Ecto neural progenitor cell (in vitro differentiated cells): ENCODE measurements at places on chromosomes 11 and 22.

DNA sequence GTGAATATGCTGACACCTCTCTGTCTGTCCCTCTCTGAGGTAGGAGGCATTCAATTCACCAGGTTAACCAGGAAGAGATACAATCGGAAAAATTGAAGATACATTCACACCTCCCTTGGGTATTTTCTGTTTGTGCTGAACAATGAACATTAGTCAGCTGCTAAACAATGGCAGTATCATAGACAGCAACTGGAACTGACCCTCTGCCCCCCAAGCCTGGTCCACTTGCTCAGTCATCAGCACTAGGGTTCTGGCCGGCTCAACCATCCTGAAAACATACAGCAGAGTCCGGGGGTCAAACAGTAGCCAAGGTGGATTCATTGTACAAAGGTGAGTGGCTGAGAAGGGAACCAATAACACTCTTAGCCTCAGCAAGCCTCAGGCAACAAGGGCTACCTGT lies 4.0 kb downstream of the NECTIN1 start:
- no peak for DNase-seq

- DNase-seq: no peak
Measured at GRCh38 chr11:62965574-62965973, 19.2 kb downstream of the SLC22A6 start.

- DNase-seq: no peak
Measured at GRCh38 chr22:25728071-25728470, 13.9 kb upstream of the MYO18B start.

GRCh38 chr11:133476570-133477250 lies 55.6 kb downstream of the OPCML start:
- DNase-seq: no peak

GRCh38 chr11:117231842-117232091 lies at the start of gene PCSK7:
PCSK7 (minus strand) TSS chr11:117232073; CDS start chr11:117229844, 2,229 bp downstream.
- no peak for DNase-seq

DNA sequence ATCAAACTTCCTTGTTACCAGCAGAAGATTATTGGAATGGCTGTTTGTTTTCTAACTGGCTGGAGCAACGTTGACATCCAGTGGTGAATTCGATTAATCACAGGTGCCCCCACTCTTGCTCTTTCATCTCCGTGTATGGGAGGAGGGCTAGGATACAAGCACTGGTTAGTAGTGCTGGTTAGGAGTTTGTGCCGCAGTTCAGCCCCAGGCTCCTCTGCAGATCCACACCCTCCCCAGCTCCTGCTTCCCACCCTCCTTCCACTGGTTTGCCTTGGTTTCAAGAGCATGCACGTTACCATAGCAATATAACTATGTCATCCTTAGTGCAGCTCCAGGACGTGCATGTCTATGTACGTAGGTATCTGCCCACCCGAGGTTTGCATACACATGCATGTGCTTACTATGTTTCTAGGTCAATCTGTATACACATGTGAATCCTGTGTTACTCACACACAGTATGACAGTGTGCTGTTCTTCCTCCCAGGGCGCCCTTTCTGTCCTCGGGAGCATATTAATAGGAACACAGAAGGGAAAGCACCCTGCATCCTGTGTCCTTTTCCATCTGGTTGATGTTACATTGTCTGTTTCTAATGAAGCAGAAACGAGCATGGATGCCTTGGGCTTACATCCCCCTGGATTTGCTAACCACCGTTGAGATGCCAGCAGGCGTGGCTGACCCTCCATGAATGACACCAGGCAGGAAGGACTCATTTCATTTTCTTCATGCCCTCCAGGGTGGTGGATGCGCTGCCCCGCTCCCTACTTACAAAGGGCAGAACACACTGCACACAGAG lies 539.3 kb downstream of the OPCML start:
- DNase-seq: no peak

- no peak for DNase-seq
Measured at GRCh38 chr11:107962181-107962580, 33.9 kb downstream of the RAB39A start.

DNA sequence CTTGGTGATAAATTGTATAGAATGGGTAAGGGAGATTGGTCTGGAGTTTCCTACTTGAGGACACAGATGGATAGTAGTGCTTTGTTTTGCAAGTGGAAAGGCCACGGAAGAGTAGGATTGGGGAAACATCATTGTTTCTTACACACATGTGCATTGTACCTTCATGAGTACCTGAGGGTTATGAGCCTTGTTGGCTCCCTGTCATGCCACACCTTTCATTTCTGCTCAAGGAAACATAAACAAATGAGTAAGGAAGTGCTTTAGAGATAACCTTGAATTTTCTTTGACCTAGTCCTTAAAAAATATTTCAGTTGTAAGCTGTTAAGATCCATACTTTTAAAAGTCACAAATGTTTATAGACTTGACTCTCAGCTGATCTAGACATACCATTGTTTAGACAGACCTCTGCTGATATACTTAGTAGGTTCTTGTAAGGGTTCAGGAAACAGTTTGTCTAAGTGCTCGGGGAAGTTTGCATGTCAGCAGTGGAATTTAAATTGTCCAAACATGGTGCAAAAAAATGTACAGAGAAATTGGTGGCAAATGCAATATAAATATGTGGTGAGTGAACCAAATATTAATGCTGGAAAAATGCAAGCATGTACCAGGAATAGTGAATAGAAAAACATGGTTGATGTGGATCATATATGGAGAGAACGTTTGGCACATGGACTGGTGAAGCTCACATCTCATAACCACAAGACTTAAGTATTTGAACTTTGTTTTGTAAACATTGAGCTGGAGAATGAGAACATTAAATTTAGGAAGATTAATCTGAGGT lies 40.9 kb downstream of the GAS2 start:
- DNase-seq: no peak

DNA sequence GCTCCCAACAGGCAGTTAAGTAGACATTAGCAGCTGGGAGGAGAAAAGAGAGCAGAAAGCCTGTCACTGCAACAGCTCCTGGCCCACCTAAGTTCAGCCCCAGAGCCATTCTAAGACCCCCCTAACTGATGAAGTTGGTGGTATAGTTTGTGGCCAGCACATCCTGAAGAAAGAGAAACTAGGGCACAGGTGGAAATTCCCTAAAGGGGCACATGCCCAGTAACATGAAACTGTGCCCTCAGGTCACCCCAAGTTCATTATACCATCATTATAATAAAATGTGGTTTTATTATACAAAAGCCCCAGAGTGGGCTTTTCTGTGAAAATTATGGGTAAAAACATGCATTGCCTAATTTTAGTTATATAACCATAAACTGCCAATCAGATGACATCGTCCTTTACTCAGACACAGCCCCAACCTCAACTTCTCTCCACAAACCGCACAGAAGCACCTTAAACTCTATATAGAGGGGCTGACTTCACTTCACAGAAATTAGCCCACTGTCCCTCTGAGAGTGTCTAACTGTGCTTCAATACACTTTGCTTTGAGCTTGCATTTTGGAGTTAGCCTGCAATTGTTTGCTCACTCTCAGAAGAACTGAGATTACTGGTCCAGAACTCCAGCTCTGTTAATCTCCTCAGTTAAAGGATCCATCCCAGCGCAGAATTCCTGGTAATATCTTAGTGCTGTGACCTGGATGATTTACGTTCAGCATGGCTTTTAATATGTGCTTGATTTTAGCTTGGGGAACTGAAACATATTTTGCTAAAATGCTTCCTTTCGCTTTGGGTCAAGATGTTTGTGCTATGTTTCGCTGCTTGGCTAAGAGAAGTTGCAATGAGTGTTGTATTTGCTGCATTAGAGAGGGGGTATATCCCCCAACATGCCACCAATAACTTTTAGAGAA lies 1.8 kb upstream of the APOL3 start:
- DNase-seq: peak; percentile 7

DNA sequence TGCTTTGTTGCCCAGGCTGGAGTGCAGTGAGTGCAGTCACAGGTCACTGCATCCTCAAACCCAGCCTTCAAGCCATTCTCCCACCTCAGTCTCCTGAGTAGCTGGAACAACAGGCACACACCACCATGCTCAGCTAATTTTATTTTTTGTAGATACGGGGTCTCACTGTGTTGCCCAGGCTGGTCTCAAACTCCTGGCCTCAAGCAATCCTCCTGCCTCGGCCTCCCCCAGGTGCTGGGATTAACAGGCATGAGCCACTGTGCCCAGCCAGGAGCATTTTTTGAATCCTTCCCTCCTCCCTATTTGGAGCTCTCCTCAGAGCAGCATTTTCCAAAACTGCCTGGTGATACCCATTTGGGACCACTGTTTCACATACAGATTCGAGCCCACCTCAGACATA lies 77.2 kb downstream of the NCAPD3 start:
- DNase-seq: no peak

- DNase-seq: no peak
Measured at GRCh38 chr11:132648851-132649250, 883.5 kb downstream of the OPCML start.

GRCh38 chr11:108237058-108237481 lies 14.2 kb downstream of the ATM start:
- DNase-seq: no peak

- DNase-seq: no peak
Measured at GRCh38 chr11:117754030-117754429, 43.0 kb downstream of the DSCAML1 start.

DNA sequence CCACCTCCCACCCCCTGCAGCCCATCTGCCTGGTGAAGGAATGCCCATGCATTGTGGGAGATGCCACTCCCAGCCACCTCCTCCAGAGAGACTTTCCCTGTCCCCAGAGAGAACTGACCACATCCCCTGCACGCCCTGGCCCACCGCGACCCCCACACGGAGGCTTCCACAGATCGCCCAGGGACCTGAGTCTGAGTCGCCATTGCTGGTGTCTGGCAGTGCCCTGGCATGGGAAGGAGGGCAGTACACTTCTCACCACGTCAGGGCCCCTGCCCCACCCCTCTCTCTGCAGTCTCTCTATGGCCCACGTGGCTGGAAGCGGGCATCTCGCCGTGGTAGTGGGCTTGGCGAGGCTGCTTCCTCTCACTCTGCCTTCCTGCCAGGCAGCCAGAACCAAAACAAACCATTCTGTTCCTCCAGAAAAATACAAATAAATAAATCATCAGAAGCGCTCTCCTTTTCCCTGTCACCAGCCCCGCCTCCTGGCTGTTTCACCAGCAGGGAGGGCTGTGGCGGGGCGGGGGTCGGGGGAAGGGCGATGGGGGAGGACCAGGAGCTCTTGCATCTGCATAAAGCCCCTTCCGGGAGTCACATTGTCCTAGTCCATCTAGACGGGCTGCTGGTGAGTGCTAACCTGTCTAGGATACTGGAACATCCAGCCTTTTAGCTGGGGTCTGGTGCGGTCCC lies 20.9 kb downstream of the SHISAL1 start:
- DNase-seq: no peak

- DNase-seq: no peak
Measured at GRCh38 chr11:15233371-15234165, 118.8 kb downstream of the INSC start.

GRCh38 chr22:31651664-31652063 lies 10.4 kb downstream of the PISD start:
- DNase-seq: no peak

DNA sequence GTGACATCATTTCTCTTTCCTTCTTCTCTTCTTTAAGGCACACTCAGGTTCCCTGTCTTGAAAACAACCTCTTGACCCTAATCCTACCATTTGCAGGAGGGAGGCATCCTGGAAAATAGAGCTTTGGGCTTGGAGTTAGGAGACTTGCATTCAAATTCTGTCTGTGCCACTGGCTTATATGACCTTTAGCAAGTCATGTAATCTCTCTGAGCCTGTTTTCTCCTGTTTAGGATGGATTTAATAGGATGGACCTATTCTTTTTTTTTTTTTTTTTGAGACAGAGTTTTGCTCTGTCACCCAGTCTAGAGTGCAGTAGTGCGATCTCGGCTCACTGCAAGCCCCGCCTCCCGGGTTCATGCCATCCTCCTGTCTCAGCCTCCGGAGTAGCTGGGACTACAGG lies 25.1 kb upstream of the CCDC134 start:
- DNase-seq: no peak

DNA sequence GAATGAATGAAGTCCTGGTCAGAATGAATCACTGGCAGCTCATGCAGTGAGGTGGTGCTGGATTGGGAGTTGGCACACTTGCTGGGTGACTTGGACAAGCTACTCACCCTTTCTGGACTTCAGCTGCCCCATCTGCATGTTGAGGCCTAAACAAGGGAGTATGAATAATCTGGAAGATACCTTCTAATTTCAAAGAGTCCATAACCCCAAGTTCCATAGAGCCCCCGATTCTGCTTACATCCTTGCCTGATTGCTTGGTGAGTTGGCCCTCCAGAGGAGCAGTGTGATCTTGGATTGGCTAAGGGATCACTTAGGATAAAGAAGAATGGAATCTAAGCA lies 18.3 kb upstream of the ACCSL start:
- DNase-seq: no peak

DNA sequence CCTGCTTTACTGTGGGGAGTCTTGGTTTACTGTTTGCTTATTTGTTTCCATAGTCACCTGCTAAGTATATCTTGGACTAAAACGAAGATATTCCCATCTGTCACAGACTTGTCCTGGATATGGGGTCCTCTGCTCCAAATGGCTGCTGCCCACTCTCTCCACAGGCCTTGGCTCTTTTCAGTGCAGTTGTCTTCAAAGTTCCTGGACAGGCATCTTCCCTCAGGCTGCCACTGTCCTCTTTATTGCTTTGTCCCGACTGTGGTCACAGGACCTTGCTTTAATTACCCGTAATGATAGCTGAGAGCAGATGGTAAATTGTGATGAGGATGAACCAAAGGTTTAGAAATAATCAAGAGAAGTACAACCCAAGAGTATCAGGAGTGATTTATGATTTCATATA lies 713.9 kb upstream of the CCDC179 start:
- no peak for DNase-seq

GRCh38 chr11:64094463-64095260 lies 58.9 kb downstream of the FLRT1 start:
- DNase-seq: no peak

DNA sequence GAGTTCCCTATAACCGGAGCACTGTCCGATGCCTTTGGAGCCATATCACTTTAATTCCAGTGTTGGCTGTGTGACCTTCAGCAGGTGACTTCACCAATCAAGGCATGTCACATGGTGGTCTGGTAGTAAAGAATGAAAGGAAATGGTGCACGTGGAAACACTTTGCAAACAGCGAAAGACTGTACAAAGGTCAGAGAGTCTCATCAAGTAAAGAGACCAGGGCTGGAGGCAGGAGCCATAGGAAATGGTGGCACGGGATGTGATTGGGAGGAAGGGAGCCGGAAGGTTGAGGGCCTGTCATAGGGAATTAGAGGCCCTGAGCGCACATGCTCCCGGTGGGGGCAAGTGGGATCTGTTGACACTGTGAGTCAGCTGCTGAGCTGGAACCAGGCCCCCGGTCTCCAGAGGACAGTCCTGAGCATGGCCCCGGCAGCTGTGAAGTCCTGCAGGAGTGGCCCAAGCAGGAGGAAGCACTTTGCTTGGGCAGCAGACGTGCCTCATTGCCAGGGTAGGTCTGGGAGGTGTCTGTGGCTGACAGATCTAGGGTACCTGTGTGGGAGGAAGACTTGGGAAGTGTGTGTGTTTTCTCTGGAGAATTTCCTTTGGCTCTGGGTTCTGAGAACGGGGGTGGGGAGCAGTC lies 2.0 kb downstream of the DAGLA start:
- DNase-seq: peak; percentile 47

- no peak for DNase-seq
Measured at GRCh38 chr11:19912115-19912957, 199.7 kb downstream of the NAV2 start.

DNA sequence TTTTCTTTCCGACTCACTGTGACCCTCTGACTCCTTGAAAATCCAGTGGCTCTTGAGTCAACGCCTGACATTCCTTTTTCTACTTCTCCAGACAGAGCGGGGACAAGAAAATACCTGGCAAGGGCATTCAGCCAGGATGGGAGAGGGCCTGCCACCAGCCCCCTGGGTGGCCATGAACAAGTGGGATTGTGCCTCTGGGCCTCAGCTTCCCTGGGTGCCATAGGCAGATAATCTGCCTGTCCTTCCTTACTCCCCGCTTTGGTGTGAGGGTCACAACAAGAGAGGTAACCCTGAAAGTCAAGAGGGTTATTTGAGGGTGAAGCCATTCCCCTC lies 613.9 kb upstream of the CADM1 start:
- peak; percentile 17 for DNase-seq
